Activated T-helper 9 cell treated with anti-CD3 and anti-CD28 coated beads, Interleukin-2, amount 50 U/mL, for 16 hours (primary cell): ENCODE measurements at places on chromosomes 7 and 10.

DNA sequence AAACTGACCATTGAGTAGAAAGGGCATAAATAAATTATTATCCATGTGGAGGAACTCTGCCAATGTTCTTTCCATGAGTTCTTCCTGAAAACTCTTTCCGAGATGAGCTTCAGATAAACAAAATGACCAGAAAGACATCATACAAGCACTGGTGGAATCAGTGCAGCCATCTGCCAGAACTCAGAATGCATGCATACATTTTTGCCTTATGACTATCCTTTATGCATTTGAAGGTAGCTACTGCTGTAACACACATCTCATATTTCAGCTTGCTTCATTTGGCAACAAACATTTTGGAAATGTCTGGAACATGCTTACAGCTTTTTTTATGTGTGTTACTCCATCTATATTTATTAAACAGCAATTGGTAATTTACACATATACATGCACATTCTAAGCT lies 448.9 kb downstream of the PLXDC2 start:
- DNase-seq = no peak

DNA sequence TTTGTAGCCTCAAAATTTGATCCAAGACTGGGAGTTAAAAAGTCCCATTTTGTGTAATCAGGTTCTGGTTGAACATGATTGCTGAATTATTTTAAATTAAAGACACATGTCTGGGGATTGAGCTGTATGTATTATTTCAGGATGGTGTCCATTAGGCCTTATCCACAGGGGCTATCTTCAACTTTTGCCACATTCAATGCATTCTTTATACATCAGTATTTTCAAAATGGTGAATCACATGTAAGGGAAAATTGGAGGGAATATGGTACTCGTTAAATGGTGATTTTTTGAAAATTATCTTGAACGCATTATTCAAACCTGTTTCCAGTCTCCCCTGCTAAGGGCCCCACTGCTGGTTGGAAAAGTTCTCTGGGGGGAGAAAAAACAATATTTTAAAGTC lies 367.7 kb upstream of the NPVF start:
- no peak for DNase-seq

GRCh38 chr10:12129222-12130111 lies at the start of gene SEC61A2:
Gene SEC61A2 (plus strand): TSS chr10:12129677. CDS start chr10:12129788, 111 bp downstream.
- peak; percentile 98 for DNase-seq

DNA sequence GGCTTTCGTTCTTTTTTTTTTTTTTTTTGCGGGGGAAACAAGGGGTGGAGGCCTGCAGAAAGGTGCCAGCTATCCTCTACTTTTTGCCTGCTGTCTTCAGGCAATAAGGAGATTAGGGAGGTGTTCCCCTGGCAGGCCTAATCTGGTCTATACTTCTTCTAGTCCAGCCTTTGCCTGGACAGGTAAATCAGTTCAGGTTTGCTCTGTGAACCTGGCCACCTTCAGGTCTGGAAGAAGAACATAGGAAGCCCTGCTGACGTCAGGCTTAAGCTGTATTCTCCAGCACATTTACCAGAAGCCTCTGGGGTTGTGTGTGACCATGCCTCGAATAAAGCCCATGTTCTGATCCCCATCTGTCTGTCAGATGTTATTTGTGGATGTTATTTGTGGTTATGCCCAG lies 115.4 kb downstream of the SDK1 start:
- no peak for DNase-seq

DNA sequence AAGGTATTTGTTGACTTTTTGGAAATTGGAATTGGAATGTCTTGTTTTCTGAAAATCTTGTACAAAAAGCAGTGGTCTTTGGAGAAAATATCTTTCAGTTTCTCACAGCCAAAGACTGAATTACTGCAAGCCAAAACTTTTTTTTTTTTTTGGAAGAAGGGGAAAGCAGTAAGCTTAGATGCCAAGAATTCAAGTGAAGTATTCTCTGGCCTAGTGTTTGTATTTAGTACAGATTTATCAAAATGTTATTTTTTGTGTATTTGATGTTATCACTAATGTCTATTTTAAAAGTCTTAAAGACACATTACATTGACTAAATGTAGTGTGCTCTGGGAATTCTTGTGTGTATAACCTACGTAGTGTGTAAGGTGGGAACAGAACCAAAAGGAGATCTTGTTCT lies 6.2 kb downstream of the TET1 start:
- no peak for DNase-seq

DNA sequence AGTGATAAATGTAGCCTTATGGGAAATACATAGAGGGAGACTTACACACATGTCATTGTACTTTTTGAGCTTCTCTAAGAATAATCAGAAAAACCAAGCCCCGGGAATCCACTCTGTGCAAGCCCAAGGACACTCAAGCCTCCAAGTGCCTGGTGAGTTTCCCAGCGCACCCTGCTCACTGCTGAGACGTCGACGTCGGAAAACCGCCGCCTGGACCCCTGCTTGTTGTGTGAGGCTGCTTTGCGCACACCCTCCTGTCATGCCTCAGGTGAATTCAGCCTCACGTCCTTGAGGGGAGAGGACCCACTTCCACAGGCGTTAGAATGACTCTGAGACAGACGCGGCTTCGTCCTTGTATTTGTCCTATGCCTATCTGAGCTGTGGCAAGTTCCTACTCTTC lies 368.4 kb upstream of the AKR1E2 start:
- no peak for DNase-seq

- DNase-seq = no peak
Measured at GRCh38 chr10:75395932-75396630, 5.5 kb downstream of the ZNF503 start.

- no peak for DNase-seq
Measured at GRCh38 chr7:90816511-90817142, 220.5 kb downstream of the CDK14 start.

DNA sequence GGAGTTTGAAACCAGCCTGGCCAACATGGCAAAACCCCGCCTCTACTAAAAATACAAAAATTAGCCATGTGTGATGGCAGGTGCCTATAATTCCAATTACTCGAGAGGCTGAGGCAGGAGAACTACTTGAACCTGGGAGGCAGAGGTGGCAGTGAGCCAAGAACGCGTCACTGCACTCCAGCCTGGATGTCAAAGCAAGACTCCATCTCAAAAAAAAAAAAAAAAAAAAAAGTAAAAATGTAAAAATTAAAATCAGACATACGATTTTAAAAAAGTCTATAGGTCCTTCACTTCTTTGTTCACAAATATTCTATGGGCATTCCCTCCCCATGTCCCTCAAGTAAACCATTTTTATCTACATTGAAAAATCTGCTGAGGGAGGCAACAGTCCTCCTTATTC lies 34.9 kb upstream of the TLL2 start:
- DNase-seq = no peak

GRCh38 chr10:70544431-70545340 lies 57.9 kb downstream of the PRF1 start:
- no peak for DNase-seq

GRCh38 chr10:74437822-74438221 lies 286.8 kb downstream of the ADK start:
- no peak for DNase-seq

GRCh38 chr7:104059103-104059502 lies 69.6 kb upstream of the RELN start:
- no peak for DNase-seq

DNA sequence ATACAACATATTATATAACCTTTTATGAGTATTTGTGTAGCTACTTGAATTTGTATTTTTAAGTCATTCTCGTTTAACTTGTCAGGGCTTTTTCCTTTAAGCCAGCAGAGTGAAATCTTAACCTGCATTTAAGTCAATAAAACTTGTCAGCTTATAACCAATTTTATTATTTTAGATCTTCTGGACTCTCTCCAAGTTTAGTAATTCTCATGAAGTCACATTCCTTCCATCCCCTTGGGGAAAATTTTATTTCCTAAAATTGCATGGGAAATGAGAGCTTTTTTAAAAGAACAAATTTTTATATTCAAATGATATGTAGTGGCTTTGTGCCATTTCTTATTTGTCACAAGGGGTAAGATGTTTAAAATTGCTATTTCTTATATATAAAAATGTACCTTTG lies 74.0 kb downstream of the SEPTIN7 start:
- no peak for DNase-seq

- no peak for DNase-seq
Measured at GRCh38 chr7:1919539-1920265, 249.6 kb downstream of the ELFN1 start.

GRCh38 chr7:139297795-139298194 lies 43.3 kb upstream of the FMC1 start:
- DNase-seq = no peak

- no peak for DNase-seq
Measured at GRCh38 chr7:96026611-96027010, 254.3 kb downstream of the DYNC1I1 start.

DNA sequence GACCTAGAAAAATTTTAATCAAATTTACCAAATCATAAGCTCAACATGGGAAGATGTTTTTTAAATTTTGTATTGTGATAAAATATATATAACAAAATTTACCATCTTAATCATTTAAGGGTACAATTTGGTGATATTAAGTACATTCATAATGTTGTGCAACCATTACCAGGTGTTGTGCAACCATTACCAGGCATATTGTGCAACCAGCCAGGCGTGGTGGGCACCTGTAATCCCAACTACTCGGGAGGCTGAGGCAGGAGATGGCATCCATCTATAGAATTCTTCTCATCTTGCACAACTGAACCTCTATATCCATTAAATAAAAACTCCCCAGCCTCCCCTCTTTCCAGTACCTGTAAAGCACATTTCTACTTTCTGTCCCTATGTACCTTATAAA lies 124.5 kb upstream of the SLC13A1 start:
- no peak for DNase-seq

DNA sequence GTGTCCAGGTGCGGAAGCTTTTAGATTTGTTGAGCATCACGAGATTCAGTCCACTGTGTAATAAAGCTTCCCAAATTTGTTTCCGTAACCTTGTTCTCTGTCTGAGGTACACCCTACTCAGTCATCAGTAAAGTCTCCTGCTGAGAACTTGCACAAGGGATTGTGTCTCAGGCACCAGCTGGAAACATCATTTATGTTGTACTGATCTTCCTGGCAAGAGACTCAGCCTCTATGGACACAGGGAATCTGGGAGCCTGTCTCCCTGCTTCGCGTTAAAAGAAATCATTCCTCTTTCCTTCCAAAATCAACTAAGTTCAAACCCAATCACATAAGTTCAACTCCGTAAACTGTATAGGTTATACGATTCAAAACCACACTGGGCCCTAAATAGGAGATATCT lies 336.8 kb downstream of the GPR37 start:
- DNase-seq = no peak

- DNase-seq = no peak
Measured at GRCh38 chr7:82701949-82702348, 258.4 kb upstream of the CACNA2D1 start.

- no peak for DNase-seq
Measured at GRCh38 chr10:79239275-79239779, 107.9 kb upstream of the PPIF start.

DNA sequence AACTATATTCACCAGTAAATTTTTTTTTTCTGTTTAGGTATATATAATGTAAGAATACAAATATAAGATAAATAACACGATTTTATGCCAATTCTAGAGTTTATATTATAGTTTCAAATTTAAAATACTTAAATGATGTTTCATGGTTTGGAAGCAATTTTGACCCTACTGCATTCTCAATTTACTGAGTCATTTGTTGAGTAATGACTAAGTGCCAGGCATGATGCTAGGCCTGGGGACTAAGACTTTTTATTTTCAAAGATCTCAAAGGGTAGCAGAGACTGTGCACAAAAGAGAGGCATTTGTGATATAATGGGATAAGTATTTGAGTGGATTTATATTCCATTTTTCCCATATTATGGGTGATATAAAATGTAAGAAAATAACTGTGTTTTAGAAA lies 78.9 kb upstream of the SMIM30 start:
- no peak for DNase-seq

GRCh38 chr7:26151096-26151495 lies 902 bp upstream of the NFE2L3 start:
- DNase-seq = no peak

DNA sequence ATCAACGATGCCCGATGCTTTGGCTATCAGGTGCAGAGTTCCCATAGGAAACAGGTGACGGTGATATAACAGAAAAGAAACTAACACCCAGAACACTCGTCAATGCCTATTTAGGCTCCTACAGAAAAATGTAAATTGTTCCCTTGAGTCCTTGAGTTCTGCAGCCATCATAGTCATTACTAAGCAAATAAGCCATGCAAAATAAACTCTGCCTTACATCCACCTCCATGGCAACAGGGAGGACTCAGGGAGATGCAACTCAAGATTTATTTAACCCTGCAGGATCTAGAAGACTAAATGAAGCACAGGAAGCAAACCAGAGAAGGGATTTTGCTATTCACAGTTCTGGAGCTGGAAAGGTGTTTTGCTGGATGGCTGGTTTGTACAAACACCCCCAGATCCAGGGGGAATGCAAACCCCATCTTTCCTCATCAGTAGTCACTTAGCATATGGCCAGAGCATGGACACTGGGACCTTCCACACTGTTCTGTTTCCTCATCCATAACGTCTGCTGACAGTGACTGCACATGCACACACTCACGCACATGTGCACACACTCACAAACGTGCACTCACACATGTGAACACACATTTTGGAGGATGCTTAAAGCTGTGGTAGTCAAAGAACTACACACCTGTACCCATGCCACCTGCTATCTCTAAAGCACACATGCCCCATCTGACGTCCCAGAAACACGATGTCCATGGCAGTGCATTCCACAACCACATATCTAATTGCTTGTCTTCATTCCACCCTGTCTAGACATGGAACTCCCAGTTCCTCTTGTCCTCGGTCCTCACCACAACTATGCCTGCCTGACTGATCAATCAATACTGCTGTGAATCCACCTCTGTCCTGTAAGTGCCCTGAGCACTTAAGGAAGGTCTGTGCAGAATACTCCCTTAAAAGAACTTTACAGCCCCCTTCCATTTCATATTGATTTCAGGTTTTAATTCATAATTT lies 178.2 kb downstream of the COBL start:
- no peak for DNase-seq

DNA sequence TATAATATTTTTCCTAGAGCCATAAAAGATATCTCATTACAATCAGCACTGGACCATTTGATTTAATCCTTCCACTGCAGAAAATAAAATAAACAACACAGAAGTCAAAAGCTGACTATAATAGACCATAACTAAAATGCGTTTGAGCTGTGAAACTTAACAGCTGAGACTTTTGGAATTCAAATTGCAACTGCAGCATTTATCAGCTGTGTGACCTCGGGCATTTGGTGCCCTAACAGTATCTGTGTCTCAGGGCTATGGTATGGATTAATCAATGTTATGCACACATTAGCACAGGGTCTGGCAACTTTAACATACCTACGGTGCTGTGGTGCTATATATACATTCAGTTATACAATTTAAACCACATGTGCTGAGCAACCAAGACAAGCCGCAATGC lies 160.1 kb downstream of the COL28A1 start:
- no peak for DNase-seq

DNA sequence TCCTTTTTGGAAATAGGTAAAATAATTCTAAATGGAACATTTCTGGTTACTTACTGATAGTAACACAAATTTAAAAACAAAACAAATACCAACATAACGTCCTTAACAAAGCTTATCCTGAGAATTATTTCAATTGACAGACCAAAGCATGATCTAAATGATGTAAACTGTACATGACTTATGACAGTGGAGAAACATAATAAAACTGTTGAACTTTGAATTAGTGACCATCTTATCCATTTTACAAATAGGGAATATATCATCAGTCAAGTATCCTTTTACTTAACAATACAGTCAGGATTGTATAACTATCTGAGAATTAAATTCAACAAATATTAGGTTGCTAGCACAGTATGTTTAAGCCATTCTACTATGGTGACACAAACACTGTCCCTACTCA lies 2.4 kb downstream of the IPMK start:
- no peak for DNase-seq

- DNase-seq = no peak
Measured at GRCh38 chr10:26436848-26437247, 1.3 kb upstream of the APBB1IP start.

- no peak for DNase-seq
Measured at GRCh38 chr7:5478568-5479430, 55.2 kb upstream of the TNRC18 start.
